ENCODE measurements at places on chromosomes 6 and 20. TPM values are rescaled to one million over a fixed set of nuclear protein-coding genes. Genes with fewer than 3 reads are reported as not detected.

Gene HLA-DQB2
- polyA plus RNA-seq, result not detected

Gene SCUBE3
- 81.8 TPM for polyA plus RNA-seq

Gene DUSP15
- polyA plus RNA-seq, result 7.2 TPM

Gene HLA-DQA1
- 0.27 TPM for polyA plus RNA-seq

Gene RCAN2
- 55.6 TPM for polyA plus RNA-seq

Gene CDYL
- 49.8 TPM for polyA plus RNA-seq

Gene HDGFL1
- polyA plus RNA-seq, result not detected

Gene DST
- 47.3 TPM for polyA plus RNA-seq

Gene OGFRL1
- 1.1 TPM for polyA plus RNA-seq

Gene PIGT
- polyA plus RNA-seq, result 150 TPM

Gene SH3BGRL2
- polyA plus RNA-seq, result 21.7 TPM

Gene C20orf173
- not detected for polyA plus RNA-seq

Gene SLPI
- not detected for polyA plus RNA-seq

Gene B3GAT2
- 1.3 TPM for polyA plus RNA-seq

Gene KHDRBS2
- polyA plus RNA-seq, result 3.7 TPM

Gene COL12A1
- polyA plus RNA-seq, result 0.59 TPM

Gene SSTR4
- polyA plus RNA-seq, result not detected

Gene DZANK1
- polyA plus RNA-seq, result 2.4 TPM

Gene NR2E1
- polyA plus RNA-seq, result not detected

Gene CD93
- 0.04 TPM for polyA plus RNA-seq

Gene NMBR
- not detected for polyA plus RNA-seq

Gene SMPDL3A
- polyA plus RNA-seq, result 6.1 TPM

Gene PREP
- 67.6 TPM for polyA plus RNA-seq

Gene SLC26A8
- polyA plus RNA-seq, result not detected

Gene TFAP2A
- 0.17 TPM for polyA plus RNA-seq

Gene PRPF6
- polyA plus RNA-seq, result 78.7 TPM

Gene CST5
- polyA plus RNA-seq, result 0.56 TPM

Gene LRRN4
- polyA plus RNA-seq, result 135 TPM

Gene PNPLA1
- not detected for polyA plus RNA-seq

Gene CD83
- polyA plus RNA-seq, result 4.7 TPM

Gene ADGB
- polyA plus RNA-seq, result not detected

Gene WDR27
- polyA plus RNA-seq, result 54.4 TPM

Gene CST11
- polyA plus RNA-seq, result not detected

Gene ZSCAN31
- 3.8 TPM for polyA plus RNA-seq

Gene AGER
- 4.8 TPM for polyA plus RNA-seq

Gene ME1
- polyA plus RNA-seq, result 4.8 TPM

Gene MUC22
- polyA plus RNA-seq, result not detected
